ENCODE measurements at places on chromosomes 11 and 22. TPM values are rescaled to one million over a fixed set of nuclear protein-coding genes. Genes with fewer than 3 reads are reported as not detected.
A peak's percentile ranks its signal among the peaks of the same experiment; 100 is the strongest.

- no peak for ATAC-seq
Observed at GRCh38 chr22:39480557-39480956, 21.5 kb upstream of the MIEF1 start.

Gene BLID
- total RNA-seq: 0.56 TPM

DNA sequence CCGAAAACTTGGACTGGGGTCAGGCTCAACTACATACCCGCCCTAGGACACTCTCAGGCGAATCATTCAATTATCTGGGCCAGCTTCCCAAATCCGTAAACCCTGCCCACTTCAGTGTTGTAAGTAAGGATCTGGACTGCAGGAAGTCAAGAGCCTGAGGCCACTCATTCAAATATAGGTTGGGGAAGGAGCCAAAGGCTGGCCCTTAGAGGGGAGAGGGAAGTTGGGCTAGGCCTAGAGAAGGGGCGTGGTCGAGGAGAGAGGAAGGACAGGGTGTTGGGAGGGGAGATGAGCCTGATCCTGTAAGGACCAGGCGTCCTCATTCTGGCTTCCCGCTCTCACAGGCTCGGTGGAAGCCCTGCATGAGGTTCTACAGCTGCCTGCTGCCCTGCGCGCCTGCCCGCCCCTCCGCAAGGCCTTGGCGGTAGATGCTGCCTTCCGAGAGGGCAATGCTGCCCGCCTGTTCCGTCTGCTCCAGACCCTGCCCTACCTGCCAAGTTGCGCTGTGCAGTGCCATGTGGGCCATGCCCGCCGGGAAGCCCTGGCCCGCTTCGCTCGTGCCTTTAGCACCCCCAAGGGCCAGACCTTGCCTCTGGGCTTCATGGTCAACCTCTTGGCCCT lies 3.0 kb downstream of the SAC3D1 start:
- ATAC-seq: no peak

Gene MMP10
- 1.4 TPM for total RNA-seq

GRCh38 chr11:16096336-16096735 lies 260.0 kb downstream of the SOX6 start:
- ATAC-seq: no peak

DNA sequence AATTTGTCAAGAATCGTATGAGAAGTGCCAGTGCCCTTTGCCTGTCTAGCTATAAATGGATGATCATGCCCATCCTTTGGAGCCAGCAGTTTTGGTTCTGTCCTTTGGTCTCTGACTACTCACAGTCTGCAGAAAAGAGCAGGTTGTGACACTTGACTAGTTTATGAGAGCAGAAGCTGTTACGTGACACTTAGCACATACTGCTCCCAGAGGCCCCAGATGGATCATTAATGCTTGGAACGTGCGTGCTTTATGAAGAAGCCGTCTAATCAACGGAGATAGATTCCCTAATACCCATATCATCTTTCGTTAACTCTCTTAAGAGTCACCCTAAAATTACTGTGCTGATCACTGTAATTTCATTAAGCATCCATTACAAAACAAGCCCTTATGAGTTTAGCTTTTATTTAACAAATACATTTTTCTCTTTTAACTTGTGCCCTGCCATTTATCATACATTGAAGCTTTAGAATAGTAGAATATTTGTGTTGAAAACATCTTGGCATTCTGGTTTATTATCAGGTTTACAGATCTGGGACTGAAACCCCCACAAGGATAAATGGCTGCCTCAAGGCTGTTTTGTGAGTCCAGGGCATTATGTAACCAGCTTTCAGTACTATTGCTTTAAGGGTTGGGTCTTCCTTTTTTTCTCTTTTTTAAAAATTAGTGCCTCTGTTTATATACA lies 47.0 kb upstream of the ADORA2A start:
- no peak for ATAC-seq

GRCh38 chr11:94557992-94558391 lies 9.2 kb upstream of the PIWIL4 start:
- ATAC-seq: no peak

Gene C22orf23
- not detected for total RNA-seq

- no peak for ATAC-seq
Observed at GRCh38 chr11:88508418-88508758, 170.9 kb upstream of the CTSC start.

DNA sequence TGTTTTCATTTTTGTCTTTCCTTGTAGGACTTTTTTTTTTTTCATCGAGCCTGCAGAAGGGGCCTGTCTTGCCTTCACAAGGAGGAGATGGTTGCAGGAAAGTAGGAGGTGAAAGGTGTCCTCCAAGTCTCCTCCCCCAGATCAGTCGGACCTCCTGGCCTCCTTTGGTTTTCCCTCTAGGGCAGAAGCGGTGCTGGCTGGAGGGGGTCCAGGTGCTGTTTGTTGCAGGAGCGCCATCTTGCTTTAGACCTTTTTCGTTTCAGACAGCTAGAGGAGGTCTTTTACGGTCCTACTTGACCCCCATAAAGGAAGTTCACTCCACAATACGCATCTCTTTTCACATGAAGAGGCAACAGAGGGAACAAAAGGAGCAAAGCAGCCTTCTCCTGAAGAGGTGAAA lies 66.0 kb downstream of the ZBTB16 start:
- no peak for ATAC-seq

Gene CTSF
- 4.1 TPM for total RNA-seq

GRCh38 chr11:72690166-72690565 lies 15.9 kb upstream of the PDE2A start:
- no peak for ATAC-seq

GRCh38 chr11:133531971-133532651 lies at the start of gene OPCML:
TSS of gene OPCML (minus strand) at chr11:133532501.
- ATAC-seq: no peak

GRCh38 chr11:100752371-100753171 lies 65.5 kb downstream of the ARHGAP42 start:
- ATAC-seq: peak; percentile 47

Gene GRK3
- 7.5 TPM for total RNA-seq

DNA sequence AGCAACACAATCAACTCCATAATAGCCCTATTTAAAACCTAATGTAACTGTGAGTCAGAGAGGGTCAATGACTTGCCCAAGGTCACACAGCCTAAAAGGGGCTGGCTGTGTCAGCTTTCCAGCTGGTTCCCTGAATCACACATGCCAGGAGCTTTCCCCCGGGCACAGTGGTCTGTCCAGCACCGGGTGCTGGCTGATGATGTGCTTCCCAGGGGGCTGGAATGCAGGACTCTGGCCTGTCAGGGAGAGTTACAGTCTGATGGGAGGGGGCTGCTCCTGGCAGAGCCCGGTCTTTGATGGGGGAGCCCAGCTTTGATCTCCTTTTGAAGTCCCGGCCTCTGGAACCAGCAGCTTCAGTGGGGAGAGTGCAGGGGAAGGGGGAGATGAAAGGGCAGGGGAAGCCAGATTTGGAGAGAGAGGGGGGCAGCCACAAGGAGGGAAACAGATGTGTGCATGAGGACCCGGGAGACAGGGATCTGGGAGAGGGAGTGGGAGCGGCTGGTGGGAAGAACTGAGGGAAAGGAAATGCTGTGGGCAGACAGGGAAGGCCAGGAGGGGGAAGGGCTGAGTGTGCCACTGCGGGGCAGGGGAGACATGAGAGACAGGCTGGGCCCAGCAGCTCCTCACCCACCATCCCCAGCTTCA lies 102.7 kb downstream of the NECTIN1 start:
- ATAC-seq: no peak

GRCh38 chr11:20113149-20113438 lies 47.2 kb downstream of the DBX1 start:
- peak; percentile 54 for ATAC-seq

GRCh38 chr11:96211436-96211835 lies 131.6 kb downstream of the MAML2 start:
- no peak for ATAC-seq

Gene TBX1
- total RNA-seq: 1.1 TPM

DNA sequence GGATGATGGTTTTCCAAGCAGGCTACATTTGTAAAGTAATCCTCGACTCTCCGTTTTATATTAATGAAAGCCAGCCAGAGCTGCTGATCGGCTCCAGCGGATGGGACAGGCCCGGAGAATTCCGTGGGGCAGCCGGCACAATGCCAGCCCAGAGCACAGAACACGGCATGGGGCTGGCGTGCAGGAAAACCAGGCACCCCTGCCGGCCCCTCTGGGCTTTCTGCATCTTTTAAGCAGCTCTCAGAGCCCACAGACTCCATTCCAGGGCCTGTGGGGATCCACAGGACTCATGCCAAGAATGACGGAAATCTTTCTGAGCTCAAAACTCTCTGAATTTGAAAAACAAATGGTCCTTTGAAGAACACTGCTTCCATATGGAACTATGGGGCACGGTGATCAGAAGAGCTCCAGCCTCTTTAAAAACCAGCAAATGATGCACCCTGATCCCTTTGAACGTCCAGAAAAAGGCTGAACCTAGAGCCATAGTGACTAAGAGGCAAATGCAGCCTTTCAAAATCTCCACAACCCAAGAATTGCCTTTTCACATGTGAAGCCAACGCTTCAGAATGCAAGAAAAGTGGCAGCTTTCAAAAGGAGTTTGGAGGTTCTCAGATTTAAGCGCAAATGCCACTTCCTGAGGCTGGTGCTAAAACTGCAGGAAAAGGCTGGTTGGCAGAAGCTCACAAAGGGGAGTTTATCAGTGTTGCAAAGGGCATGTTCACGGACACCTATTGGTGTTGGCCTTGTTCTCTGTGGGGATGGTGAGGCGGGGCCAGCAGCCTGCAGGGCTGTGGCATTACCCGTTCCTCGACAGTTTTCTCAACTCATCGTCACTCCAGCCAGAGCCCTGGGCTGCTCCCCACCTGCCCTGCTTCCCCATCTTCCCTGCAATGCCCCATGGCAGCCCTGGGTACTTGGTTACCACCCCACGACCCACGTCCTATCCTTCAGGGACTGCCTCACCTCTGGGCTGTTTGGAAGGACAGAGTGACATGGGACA lies 212.5 kb downstream of the CTTN start:
- no peak for ATAC-seq

GRCh38 chr11:102293873-102294601 lies 23.2 kb upstream of the BIRC3 start:
- peak; percentile 72 for ATAC-seq

- ATAC-seq: no peak
Observed at GRCh38 chr11:46846510-46846830, 390 bp upstream of the CKAP5 start.

DNA sequence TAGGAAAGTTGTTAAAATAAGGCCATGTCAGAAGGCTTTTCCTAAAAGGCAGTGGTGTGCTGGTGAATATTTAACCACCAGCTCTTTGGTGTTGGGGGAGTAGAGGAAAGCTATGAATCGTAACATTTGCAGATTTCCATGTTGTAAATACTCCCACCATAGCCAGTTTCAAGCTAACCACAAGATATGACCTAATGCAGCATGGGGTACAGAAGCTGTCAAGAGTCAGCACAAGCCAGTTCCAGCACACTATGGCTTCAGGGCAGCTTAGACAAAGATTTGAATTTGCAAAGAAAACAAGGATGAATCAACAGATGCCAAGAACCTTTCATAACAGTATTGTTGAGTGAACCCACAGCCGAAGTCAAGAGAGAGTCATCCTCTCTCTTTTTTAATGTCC lies 40.0 kb downstream of the COMMD9 start:
- ATAC-seq: peak; percentile 75

GRCh38 chr11:3052109-3052479 lies 5.1 kb downstream of the CARS1 start:
- no peak for ATAC-seq

Data from esophagus mucosa (tissue), 1 donor.